ENCODE measurements at places on chromosomes 6 and 20.

- no peak for DNase-seq
Observed at GRCh38 chr6:69868961-69869360, 2.6 kb downstream of the COL19A1 start.

DNA sequence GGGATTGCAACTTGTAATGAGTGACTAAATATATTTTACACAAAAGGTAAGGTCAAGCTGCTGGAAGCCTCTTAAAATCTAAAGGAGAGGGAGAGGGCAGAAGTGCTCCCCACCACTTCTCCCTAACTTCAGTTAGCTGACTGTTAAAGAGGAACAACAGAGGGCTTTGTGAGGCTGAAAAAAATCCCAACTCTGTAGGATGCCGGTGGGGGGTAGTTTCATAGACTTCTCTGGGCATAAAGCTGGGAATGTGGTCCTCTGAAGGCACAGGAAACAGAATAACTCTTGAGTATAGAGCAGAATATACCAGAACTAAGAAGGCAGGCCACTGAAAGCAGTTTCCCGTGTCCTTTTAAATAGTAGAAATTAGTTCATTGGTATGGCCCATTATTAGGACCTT, 71.6 kb downstream of the KIF6 start:
- no peak for DNase-seq

DNA sequence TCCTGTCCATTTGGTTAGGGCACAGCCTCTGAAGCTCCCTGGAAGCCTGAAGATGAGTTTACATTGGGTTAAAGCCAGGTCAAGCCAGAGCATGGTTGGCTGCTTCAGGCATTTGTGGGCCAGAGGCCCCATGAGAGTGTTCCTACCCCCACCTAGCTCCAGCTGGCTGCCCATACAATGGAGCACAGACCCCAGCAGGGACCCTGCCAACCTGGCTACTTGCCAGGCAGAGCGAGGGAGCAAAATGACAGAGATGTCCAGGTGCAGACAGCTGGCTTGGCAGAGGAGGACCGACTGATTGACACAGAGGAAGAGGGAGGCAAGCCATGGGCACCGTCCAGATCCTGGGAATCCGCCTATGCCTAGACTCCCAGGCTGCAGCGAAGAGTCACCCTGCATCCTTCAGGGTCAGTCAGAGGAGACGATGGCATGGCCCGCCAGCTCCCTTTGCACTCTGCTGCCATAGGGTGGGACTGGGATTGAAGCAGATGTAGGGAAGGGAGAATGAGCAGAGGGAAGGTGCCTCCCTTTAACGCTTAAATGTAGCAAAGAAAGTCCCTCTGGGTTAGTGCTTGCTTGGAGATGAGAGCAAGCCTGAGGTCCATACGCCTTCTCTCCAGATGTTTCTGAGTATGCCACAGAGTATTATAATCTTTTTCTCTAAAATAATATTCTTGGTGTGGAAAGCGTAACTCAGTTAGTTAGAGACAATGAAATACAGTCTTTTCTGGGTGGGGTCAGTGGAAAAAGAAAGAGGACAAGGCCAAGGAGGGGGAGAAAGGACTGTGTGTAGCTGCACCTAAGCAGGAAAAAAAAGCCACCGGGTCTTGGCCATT, 77.6 kb upstream of the FYN start:
- no peak for DNase-seq

GRCh38 chr20:13276945-13277541, 56.0 kb downstream of the ISM1 start:
- no peak for DNase-seq

DNA sequence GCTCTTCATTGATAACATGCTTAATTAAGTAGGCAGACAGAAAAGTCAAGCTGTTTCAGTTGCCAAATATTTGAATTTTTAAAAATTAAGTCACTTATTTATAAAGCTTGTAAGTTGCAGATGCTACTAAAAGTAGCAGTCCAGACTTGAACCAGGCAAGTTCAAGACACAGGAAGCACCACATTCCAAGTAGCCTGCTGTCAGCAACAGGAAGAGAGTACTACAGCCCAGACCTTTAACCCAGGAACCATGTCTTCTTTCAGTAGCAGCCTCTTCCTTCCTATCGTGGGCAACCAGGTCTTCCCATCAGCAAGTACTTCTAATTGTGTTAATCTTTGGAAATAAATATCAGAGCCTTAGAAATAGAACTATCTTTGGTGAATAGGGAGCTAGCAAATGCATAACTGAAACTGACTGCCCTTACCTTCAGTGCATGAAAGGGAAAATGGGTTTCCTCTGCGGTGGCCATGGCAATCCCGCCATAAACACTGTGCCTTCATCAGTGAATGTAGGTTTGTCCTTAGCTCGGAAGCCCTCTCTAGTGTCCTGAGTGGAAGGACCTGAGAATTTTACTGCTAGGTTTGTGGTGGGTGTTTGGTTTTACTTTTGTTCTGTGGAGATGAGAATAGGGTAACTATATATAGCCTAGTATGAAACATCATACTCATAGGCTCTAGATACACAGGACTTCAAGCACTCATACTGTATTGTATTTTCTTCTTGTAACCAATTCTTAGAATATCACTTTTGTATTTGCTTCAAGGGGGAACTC, 95.6 kb downstream of the SYCP2 start:
- DNase-seq: no peak

- DNase-seq: no peak
Observed at GRCh38 chr6:48628316-48628715, 517.3 kb upstream of the PTCHD4 start.

GRCh38 chr20:5612581-5613301, 137.5 kb upstream of the SHLD1 start:
- no peak for DNase-seq

GRCh38 chr20:59355242-59355641, 54.8 kb downstream of the EDN3 start:
- no peak for DNase-seq

GRCh38 chr6:167497428-167498056, 172.7 kb downstream of the TTLL2 start:
- DNase-seq: no peak

GRCh38 chr6:13573669-13574110, 711 bp upstream of the SIRT5 start:
- DNase-seq: no peak

GRCh38 chr20:35891375-35891774, 62.9 kb downstream of the SCAND1 start:
- DNase-seq: no peak

DNA sequence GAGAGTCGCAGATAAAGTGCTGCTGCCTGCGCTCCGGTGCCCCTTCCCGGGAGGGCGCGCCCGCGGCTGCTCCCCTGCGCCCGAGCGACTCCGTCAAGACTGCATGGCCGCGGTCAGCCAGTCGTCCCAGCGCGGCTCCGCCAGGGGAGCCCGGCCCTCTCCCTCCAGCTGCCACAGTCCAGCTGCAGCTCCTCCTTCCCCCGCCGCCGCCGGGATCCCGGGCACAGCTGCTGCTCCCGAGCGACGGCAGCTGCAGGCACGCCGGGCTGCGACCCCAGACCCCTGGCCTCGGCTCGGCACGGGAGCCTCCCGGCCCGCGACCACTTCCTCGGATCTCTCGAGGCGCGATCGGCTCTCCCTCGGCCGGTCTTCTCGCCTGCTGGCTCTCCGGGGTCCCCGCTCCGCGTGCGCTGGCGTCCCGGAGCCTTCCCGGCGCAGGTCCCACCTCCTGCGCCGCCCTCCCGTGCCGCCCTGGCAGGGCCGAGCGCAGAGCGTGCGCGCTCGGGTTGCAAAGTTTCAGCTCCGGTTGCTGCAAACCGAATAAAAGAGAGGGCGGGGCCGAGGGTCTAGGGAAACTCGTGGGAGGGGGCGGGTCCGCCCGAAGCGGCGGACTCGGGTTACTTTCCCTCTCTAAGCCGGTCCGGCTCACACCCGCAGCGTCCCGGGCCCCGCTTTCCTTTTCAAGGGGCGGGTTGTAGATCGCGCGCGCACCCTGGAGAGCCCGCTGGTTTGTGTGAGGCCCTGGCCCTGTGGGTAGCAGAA, at the start of gene CNKSR3:
CNKSR3 (minus strand) TSS at position 542 of the 762 bp plus-strand sequence. CDS start 571 bp downstream, outside the sequence.
- peak; percentile 60 for DNase-seq

DNA sequence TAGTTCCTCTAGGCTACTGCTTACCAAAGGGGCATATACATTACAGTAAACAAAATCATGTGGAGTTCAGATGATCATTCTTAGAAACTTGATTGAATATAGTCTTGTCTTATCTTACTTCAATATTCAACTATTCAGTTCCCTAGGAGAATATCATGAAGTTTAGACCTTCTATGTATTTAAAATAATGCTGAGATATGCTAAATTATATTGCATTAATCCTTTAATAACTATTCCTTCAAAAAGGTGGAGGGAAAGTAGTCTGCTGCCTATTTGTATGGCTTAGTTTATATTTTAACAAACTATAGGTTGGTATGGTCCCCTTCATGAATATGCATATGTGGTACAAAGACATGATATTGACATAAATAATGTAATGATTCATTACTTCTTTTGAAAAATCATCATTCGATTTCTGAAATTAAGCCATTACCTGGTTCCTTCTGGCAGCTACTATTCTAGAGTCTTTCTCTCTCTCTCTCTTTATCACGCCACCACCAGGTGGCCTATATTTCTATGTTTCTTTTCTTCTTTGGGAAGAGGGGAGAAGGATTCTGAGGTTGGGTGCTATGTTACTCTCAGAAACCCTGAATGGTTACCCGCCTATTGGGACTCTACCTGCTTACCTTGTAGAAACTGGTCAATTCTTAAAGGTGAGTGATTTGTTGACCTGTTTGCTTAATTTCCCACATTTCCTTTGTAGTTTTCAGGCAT, 855.8 kb downstream of the HACE1 start:
- DNase-seq: no peak

GRCh38 chr20:32570401-32571190, 14.5 kb downstream of the NOL4L start:
- no peak for DNase-seq

DNA sequence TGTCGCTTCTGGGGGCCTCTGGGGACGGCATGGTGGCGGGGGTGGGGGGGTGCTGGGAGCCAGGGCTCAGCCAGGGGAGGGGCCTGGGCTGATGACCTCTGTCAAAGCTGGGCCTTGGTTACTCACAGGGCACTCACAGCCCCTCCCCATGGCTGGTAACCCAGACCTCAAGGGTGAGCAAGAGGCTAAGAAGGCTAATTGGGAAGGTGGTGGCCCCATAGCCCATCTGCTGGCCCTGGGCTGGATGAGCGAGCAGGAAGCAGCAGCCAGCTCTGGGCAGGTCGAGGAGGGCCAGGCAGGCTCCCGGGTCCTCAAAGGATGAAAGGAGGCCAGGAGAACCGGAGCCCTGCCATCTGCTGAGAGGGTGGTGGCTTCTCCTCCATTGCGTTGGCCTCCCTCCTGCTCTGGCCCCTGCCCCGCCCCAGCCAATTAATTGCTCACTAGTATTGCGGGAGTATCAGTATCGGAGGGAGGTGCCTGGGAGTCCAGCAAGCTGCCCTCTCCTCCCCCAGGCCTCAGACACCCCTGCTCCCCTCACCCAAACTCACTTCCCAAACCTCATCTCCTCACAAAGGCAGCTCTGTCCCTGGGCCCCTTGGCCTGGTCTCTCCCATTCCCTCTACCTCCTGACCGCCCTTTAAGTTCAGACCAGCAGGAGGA, 1.0 kb upstream of the CDSN start:
- DNase-seq: no peak

DNA sequence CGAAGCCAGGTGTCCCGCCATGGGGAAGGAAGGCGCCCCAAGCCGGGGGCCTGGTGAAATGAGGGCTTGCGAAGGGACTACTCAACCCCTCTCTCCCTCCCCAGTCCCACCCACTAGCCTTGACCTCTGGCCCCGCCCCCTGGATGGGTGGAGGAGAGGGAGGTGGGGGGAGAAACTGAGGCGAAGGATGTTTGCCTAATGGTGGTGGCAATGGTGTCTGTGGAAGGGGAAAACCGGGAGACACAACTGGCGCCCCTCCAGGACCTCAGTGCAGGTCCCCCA, at the start of gene POU5F1:
POU5F1 (minus strand) TSS at position 83 of the 282 bp plus-strand sequence; CDS start at position 21, 62 bp downstream.
- DNase-seq: no peak

GRCh38 chr6:17086469-17086868, 15.4 kb upstream of the STMND1 start:
- peak; percentile 63 for DNase-seq

DNA sequence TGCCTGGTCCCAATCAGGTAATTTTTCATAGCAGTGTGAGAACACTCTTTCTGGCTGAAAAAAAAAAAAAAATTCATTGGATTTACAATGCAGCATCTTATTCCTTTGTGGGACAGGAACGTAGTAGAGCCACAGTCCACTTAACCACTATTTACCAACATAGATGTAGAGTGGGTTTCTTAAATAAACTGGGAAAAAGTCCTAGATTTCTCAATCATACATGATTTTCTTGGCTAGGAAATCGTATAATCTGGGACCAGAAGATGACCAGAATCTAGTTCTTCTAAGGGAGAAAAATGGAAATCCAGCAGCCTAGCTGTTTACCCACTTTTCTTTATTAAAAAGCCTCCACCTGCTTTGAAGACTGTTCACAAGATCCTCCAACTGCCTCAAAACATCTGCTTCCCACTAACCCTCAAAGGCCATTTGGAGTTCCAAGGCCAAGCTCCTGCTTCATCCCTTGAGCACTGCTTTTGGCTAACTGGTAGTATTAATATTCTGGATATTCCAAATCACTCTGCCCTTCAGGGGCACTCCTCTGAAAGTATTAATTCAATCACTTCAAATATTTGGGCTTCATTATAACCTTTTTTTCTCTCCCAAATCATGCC, 70.4 kb downstream of the FYN start:
- no peak for DNase-seq

DNA sequence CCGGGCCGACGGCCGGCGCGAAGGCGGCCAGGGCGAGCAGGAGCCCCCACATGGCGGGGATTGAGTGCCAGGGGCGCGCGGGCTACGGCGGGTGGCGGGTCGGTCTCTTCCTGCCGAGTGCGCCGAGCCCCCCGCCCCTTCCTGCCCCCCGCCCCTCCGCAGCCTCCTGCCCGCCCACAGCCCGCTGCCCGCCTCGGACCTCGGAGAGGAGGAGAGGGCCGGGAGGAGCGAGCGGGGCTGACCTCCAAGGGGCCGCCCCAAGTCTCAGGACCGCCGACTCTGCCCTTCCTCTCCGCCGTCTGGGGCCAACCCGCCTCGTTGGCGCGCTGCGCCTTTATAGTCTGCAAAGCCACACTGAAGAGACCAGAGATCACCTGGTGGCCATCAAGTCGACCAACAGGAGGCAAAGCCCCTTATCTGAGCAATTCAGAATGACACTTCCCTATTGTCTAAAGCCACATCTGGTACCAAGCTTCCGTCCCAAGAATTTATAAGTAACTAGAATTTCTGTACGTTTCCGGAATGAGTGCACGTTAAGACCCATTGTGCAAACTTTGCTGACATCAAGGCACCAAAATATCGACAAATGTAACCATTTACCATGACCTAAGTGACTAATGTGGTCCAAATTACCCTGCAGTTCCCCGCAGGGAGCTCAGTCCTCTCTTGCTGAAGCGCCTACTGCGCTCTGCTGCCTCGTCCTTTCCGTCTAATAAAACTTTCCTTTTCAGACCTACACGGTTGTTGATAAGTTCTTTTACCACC, at the start of gene CPXM1:
CPXM1 (minus strand) TSS at position 107 of the 765 bp plus-strand sequence; CDS start at position 52, 55 bp downstream.
- peak; percentile 66 for DNase-seq

GRCh38 chr6:145681965-145682364, 53.4 kb downstream of the EPM2A start:
- no peak for DNase-seq

- DNase-seq: no peak
Observed at GRCh38 chr6:112690497-112691202, 343.5 kb downstream of the RFPL4B start.

Data from activated CD4-positive, alpha-beta T cell treated with anti-CD3 and anti-CD28 coated beads, Interleukin-2, amount 10 ng/mL, durations not matched to agents 24 days and 14 days (primary cell).